Fibroblast of skin of left biceps (primary cell): ENCODE measurements at places on chromosomes 13 and 19.

DNA sequence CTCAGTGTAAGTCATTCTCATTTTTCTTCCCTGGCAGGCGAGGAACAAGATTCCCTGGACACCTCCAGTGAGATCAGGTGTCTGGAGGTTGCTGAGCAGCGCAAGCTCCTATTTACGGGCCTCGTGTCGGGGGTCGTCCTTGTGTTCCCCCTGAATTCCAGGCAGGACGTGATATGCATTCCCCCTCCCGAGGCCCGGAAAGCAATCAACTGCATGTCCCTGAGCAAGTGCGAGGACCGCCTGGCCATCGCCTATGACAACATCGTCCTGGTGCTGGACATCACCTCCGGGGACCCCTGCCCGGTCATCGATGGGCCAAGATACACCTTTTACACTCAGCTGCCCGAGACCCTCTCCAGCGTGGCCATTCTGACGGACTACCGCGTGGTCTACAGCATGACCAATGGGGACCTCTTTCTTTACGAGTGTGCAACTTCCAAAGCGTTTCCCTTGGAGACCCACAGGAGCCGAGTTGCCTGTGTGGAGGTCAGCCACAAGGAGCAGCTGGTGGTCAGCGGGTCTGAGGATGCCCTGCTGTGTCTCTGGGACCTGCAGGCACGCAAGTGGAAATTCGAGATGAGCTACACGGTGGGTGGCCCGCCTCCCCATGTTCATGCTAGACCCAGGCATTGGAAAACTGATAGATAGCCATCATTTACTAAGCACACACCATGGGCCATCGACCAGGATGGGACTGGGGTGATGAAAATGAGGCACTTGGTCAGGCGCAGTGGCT lies 21.5 kb upstream of the SIN3B start:
- DNase-seq, result no peak

GRCh38 chr19:56838024-56838908 lies 2.3 kb downstream of the PEG3 start:
- DNase-seq, result peak; percentile 4

DNA sequence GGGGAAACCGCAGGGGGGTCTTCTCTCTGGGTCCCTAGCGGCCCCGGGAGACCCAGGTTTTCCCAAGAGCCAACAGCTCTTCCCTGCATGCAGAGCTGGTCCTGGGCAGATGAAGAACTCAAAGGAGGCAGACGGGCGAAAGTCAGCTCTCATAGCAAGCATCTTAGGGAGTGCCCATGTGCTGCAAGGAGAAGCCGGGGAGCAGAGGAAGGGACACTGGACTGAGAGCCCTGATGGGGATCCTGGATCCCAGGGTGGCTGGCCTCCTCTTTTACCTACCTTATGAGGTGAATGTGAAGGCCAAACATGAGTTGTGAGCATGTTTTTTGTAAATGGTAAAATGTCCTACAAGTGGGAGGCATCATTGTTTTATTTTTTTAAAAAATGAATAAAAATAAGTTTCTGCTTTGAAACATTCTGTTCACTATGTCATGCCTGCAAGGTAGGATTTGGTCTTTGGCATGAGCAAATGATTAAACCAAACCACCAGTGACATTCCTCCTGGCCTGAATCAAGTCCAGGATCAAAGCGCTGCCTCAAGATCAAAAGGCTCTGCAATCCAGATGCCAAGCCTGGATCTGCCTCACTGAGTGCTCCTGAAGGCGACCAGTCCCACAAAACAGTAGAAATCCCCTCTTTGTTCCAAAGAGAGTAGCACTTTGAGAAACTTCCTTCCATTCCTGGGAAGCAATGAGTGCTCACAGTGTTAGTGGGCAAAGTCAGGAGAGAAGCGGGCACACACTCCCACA lies 92.2 kb upstream of the SERP2 start:
- no peak for DNase-seq

GRCh38 chr19:35266520-35267352 lies 2.0 kb upstream of the USF2 start:
- DNase-seq, result no peak

DNA sequence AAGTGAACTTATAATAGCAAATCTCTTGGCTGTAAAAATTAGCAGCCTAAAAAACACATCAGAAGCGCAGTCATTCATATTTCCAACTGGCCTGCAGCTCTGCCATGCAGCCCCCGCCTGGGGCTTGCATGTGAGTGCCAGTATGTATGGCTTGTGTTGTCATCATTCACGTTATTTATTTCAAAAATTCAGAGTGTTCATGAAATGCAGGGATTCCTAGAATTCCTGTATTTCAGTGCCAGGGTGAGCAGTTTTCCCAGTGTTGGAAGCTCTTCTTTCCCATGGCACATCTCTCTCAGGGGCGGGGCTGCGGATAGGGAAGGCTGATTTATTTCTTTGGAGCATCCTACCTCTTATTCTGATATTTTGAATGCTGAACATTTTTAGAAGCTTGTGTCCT lies 234.6 kb downstream of the FGF9 start:
- DNase-seq, result no peak

GRCh38 chr19:18650021-18650390 lies 13.2 kb downstream of the KLHL26 start:
- DNase-seq, result no peak
